Activated CD4-positive, alpha-beta T cell treated with anti-CD3 and anti-CD28 coated beads for 4 hours (primary cell): ENCODE measurements at places on chromosomes 1 and 21.
A peak's percentile ranks its signal among the peaks of the same experiment; 100 is the strongest.

DNA sequence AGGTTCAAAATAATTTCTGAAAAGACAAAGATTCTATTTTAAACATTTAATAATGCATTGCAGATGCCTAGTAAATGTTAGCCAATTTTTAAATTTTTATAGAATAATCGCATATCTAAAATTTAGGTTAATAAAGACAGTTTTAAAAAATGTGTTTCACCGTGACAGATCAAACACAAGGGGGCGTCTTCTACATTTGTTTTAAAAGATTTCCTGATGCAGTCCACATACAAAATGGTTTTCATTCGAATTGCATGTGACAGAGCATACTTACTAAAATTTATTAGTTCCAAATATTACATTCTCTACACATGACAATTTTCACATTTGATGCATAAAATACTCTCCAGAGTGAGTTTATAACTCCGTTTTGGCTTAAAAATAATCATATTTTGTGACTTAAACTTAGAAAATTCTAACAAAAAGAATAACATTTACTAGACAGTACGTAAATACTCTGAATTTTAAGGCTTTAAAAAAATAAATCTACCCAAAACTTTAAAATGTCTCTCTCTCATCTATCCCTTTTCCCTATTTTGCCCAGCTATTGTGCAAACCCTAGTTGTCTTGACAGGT is 75.5 kb downstream of the ADAMTS1 start:
- no peak for DNase-seq

GRCh38 chr21:34574601-34575529 is 40.0 kb downstream of the RCAN1 start:
- no peak for DNase-seq

DNA sequence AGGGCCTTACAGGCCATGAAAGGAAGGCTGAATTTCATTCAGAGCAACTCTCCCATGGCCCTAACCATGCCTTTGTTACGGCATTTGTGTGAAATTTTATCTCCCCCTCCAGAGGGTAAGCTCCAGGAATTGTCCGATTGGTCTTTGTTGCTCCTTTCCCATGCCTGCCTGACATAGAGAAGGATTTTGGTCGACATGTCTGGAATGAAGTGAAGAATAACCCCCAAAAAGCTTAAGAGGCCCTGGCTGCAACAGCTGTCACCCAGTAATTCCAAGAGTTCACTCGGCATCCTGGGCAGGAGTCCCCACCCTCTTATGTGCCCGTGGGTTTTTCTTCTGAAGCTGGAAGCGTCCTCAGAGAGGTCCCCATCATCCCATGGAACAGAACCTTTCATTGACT is 20.6 kb downstream of the CDA start:
- no peak for DNase-seq

DNA sequence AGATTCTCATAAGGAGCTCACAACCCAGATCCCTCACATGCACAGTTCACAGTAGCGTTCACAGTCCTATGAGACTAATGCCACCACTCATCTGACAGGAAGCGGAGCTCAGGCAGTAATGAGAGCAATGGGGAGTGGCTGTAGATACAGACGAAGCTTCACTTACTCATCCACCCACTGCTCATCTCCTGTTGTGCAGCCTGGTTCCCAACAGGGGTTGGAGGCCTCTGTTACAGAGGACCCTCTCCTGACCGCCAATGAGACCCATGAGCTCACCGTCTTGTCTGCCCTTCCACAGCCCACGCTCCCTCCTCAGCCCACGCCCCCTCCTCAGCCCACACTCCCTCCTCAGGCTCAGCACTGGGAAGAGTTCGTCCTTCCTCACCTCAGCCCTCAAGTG is 39.6 kb downstream of the RSPH1 start:
- peak; percentile 60 for DNase-seq

DNA sequence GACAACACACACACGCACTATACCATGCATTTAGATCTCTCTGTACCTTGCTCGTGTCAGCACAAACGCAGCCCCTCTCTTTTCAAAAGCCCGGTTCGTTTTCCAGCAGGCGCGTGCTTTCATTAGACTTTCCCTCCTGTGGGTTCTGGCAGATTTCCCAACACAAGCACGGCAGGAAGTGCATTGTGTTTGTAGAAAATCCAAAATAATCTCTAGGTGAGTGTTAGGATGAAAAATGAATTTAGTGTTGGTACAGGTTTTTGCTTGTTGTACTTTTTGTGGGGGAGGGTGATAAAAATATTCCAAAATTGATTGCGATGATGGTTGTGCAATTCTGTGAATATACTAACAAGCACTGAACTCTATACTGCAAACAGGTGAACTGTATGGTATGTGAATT is 54.1 kb upstream of the POFUT2 start:
- DNase-seq, result no peak

- DNase-seq, result no peak
Measured at GRCh38 chr1:81920245-81920740, 119.6 kb downstream of the ADGRL2 start.

- DNase-seq, result no peak
Measured at GRCh38 chr1:97837161-97837560, 83.7 kb downstream of the DPYD start.

GRCh38 chr21:42279341-42279871 is 35.8 kb downstream of the TFF3 start:
- DNase-seq, result no peak

GRCh38 chr1:215501496-215501895 is 65.6 kb upstream of the KCTD3 start:
- DNase-seq, result no peak

DNA sequence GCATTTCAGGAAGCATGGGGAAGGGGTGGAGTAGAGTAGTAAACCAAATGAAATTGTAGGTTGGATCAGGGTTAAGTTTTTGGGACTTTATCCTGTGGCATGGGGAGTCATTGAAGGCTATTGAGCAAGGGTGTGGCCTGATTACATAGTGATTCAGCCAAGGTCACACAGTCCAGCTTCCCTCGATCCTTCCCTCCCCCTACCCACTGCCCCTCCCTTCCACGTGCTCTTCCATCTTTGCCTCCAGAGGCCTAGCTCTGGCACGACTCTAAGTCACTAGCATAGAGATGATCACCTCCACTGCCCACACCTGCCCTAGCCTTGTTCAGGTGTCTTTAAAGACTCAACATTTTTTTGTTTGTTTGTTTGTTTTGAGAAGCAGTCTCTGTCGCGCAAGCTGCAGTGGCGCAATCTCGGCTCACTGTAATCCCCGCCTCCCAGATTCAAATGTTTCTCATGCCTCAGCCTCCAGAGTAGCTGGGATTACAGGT is 37.2 kb upstream of the SLC9A1 start:
- no peak for DNase-seq

GRCh38 chr1:192587386-192588266 is 12.1 kb downstream of the RGS1 start:
- DNase-seq, result no peak

DNA sequence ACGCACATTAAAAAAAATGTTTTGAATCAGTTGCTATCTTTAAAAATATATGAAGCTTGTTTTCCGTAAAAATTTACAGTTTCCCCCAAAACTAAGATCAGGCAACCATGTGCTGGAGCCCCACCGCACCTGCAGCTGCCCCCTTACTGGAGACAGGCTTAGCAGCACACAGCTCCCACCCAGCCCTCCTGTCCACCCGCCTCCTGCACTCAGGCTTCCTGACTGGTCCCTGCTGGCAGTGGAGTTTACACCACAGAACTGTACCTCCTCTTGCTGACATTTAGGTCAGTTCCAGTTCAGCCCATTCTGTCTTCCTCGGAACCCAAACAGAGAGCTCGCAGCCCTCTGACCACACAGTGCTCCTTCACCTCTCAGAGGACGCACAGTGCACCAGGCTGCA is 2.1 kb downstream of the GPR161 start:
- DNase-seq, result no peak

DNA sequence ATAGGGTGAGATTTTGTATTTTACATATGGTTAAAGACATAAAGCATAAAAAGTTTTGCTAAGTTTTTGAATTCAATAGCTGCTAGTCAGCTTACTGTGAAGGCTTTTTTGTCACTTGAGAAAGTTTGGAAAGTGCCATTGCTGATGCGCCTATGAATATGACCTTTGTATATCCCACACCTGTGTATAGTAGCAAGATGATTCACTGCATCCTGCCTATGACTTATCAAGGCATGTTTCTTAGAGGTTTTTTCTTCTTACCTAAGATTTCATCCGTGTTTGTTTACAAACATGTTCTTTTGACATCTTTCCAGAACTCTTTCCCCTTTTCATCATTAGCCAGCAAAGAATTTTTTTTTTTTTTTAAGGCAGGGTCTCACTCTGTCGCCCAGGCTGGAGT is 51.5 kb downstream of the PRKAA2 start:
- no peak for DNase-seq

- no peak for DNase-seq
Measured at GRCh38 chr1:156571261-156571852, 1.0 kb downstream of the IQGAP3 start.

DNA sequence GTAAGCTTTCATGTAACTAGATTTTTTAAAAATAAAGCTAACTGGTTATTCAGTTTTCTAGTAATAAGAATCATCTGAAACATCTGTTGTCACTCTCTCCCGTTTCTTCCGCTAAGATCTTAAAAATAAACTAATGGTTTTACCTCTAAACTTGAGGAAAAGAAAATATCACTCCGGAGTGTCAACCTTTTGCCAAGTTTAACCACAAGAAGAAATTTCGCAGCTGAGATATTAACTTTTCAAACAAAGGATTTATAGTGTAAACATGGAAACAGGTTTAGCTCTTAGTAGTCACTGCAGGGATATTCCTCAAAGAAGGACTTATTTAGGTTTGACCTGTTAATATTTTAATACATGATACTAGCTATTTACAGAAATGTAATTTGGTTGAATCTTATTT is 954.9 kb downstream of the ADGRL2 start:
- DNase-seq, result no peak

- DNase-seq, result no peak
Measured at GRCh38 chr1:31447210-31447609, 34.2 kb downstream of the SERINC2 start.

- DNase-seq, result peak; percentile 48
Measured at GRCh38 chr1:148362626-148363438, 120.3 kb downstream of the PPIAL4G start.

GRCh38 chr1:66143651-66144050 is 351.0 kb downstream of the PDE4B start:
- DNase-seq, result no peak

DNA sequence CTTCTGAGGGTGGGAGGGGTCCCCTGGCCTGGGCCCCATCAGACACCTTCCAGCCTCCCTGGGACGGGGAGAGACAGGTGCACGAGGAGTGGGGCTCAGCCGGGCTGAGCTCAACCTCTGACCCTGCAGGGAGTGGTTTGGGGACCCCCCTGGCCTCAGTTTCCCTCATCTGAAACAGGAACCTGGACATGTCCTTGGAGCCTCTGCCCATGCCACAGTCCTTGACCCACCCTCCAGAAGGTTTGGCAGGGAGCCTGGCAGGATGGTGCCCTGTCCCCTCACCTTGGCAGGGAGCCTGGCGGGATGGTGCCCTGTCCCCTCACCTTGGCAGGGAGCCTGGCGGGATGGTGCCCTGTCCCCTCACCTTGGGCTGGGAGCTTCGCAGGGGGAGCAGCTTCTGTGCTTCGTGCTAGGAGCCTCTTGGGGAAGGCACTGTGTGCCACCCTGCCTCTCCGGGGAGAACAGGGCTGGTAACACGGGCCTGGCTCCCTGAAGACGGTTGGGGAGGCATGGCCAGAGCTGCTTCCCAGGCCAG is 58.3 kb downstream of the SLX9 start:
- no peak for DNase-seq

DNA sequence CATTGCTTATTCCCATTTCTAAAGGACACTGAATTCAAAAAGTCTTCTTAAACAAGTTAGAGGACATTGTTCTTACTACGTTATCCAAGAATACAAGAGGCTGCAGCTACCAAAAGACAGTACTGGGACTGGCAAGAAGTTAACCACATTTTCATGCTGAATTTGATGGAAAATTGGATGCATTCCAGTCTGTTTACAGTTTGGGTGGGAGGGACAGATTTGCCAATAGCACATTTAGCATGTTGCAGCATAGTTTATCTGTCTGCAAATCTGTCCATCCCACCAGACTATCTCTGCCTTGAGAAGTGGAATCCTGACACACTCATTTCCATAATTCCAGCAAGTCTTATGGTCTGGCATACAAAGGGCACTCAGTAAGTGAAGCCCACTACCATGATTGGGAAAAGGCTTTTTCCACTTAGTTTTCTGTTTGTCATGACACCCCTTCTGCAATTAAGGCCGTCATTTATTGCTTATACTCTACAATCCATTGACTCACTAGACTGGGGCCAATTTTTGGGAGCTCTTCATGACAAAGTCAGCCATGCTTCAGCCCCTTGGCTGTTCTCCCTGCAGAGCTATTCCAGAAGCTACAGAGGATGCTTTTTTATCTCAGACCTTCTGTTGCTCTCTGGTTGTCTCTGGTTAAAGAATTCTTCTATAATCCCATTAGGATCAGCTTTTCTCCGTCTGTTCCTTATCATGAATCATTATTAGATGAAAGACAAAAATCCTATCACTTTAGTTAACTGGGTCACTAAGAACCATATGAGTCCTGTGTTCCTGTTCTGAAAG is 355.8 kb upstream of the PTBP2 start:
- no peak for DNase-seq

- DNase-seq, result no peak
Measured at GRCh38 chr21:36776981-36777617, 78.2 kb downstream of the SIM2 start.

- no peak for DNase-seq
Measured at GRCh38 chr1:109497449-109498160, 3.7 kb downstream of the CYB561D1 start.

DNA sequence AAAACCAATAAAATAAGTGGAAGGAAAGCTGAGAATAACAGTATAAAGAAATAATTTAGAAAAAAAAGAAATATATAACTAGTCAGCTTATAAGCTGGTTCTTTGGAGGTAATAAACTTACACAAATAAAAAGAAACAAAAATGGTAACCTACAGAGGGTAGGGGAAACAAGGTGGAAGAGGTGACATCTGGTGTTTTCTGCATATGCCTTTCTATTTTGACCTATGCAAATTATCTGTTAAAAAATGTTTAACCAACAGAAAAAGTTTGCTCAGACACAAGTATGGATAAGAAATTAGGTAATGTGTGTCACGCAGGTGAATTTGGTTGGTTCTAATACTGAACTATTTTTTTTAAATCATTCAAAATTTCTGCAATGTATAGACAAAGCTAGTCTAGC is 53.6 kb upstream of the DMRTA2 start:
- DNase-seq, result no peak

- no peak for DNase-seq
Measured at GRCh38 chr1:167911413-167911812, 2.5 kb downstream of the ADCY10 start.

GRCh38 chr1:15882665-15883064 is 35.2 kb downstream of the SPEN start:
- no peak for DNase-seq

GRCh38 chr21:17514124-17514845 is 1.4 kb downstream of the CXADR start:
- DNase-seq, result no peak
